ENCODE measurements at places on chromosomes 16 and 17.

DNA sequence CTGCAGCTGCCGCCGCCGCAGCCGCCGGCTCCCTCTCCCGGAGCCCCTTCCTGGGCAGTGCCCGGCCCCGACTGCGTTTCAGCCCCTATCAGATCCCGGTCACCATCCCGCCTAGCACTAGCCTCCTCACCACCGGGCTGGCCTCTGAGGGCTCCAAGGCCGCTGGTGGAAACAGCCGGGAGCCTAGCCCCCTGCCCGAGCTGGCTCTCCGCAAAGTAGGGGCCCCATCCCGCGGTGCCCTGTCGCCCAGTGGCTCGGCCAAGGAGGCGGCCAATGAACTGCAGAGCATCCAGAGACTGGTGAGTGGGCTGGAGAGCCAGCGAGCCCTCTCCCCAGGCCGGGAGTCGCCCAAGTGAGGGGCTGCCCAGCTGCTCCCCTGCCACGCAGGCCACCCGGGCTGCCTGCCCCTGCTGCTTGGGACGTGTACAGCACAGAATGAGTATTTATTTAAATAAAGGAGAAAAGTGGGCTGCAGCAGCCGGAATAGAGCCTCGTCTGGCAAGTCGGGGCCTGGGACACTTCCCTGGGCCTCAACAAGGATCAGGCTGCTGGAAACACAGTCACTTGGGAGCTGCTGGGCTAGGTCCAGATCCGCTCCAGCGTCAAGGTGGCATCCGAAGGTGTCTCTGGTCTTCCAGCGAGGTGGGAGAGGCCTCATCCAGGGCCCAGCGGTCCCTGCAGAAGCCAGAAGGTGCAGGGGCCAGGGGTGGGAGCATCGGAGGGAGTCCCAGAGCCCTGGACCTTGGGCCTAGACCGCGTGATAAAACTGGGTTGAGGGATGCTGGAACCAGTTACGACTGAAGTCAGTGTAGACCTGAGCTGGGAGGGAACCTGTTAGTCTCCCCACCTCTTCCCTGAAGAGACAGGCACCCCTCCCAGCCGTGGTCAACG lies 8.8 kb downstream of the TBX2 start:
- no peak for DNase-seq

DNA sequence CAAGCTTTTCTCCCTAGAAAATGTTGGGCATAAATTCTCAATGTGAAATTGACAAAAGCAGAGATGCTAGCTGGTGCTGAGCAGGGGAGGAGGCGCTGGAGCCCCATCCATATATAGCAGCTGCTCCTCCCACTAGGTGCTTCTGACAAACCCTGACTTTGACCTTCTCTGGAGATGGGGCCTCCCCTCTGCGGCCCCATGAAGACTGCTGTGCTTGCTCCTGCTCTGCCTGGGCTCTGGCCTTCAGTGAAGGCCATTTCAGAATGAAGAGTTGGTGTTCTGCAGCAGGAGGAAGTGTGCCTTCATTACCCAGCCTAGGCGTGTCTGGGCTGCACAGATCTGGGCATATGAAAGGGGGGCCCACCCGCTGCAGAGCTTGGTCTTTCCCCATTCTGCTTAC lies 29.7 kb downstream of the ASIC2 start:
- no peak for DNase-seq

DNA sequence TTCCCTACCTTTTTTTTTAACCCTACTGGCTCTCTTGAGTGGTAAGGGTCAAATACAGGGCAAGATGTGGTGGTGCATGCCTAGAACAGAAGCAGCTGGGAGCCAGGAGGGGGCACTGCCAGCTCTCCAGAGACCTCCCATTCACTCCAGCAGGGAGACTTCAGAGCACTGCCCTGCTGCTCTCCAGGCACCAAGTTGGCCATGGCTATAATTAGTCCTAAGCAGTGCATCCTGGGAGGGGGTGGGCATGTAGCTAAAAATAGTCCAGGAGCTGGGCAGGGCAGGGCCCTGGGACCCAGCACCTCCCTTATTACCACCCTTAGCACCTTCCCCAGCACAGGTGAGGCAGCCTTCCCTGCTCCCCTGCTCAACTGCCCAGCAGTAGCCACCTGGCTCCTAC lies 3.5 kb downstream of the CORO6 start:
- no peak for DNase-seq

- DNase-seq: no peak
Measured at GRCh38 chr17:247767-248166, 66.3 kb upstream of the DOC2B start.

Measured in activated CD4-positive, CD25-positive, alpha-beta regulatory T cell (primary cell).